Stimulated activated naive B cell treated with anti-CD40 and anti-IgM and Interleukin-4, amounts not matched to agents 10 μg/mL and 1 μg/mL and 100 μg/mL, for 72 hours (primary cell): ENCODE measurements at places on chromosomes 6 and 20.

DNA sequence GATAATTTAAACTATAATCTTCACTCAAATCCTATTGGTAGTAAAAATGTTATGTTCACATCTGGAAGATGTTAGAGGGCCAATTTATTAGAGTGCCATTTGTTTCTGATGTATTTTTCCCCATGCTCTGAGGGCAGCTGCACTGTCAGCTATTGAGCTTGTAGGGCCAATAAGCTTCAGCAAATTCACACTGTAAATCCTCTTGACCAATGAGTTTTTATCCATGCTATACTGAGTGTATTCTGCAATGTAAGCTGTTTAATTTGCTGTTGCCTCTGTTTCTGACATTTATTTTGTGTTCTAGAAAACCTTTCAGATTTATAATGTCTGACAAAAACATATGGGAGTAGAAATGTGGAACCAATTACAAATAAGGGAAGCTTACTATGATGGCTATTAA lies 62.6 kb downstream of the OGFRL1 start:
- no peak for DNase-seq
- no peak overlapping the region for H3K27ac ChIP-seq
- no peaks in the 10 kb centered on the region for H3K27me3 ChIP-seq
- H3K4me1 ChIP-seq, result peaks cover 24% of the 10 kb centered on the region
- no peaks in the 10 kb centered on the region for H3K36me3 ChIP-seq
- no peak overlapping the region for H3K4me3 ChIP-seq

DNA sequence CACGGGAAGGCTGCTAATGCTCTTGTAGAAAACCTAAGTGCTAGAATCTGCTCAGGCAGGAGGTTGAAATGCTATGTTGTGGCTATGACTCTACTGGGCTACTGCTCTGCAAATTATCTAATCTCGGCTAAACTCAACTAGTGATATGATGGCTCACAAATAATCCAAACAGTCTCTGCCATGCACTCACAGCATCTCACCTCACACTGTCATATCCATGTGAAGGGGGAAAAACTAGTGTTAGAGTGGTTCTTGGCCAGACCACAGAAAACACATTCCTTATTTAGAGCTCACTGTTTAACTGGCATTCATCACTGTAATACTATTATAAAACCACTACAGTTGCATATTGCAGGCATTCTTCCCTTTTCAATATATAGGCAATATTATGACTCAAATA lies 81.8 kb upstream of the DST start:
- DNase-seq, result no peak
- peaks cover 3% of the 10 kb centered on the region for H3K27me3 ChIP-seq
- H3K36me3 ChIP-seq, result no peaks in the 10 kb centered on the region
- H3K4me3 ChIP-seq, result no peak overlapping the region
- no peak overlapping the region for H3K27ac ChIP-seq
- H3K4me1 ChIP-seq, result no peaks in the 10 kb centered on the region

GRCh38 chr6:150293423-150294173 lies 75.2 kb upstream of the IYD start:
- H3K27me3 ChIP-seq, result peaks cover 34% of the 10 kb centered on the region
- H3K4me3 ChIP-seq, result no peak overlapping the region
- peaks cover 7% of the 10 kb centered on the region for H3K36me3 ChIP-seq
- no peak for DNase-seq
- H3K27ac ChIP-seq, result no peak overlapping the region
- H3K4me1 ChIP-seq, result peaks cover 4% of the 10 kb centered on the region

- no peaks in the 10 kb centered on the region for H3K36me3 ChIP-seq
- no peak for DNase-seq
- H3K27ac ChIP-seq, result no peak overlapping the region
Observed at GRCh38 chr6:75893776-75894152, 144.7 kb downstream of the MYO6 start.

GRCh38 chr20:59839400-59839799 lies 94.0 kb downstream of the SYCP2 start:
- H3K4me1 ChIP-seq, result peaks cover 4% of the 10 kb centered on the region
- no peak overlapping the region for H3K4me3 ChIP-seq
- no peak for DNase-seq
- H3K27ac ChIP-seq, result no peak overlapping the region

- H3K36me3 ChIP-seq, result no peaks in the 10 kb centered on the region
- DNase-seq, result no peak
- no peaks in the 10 kb centered on the region for H3K27me3 ChIP-seq
- no peak overlapping the region for H3K4me3 ChIP-seq
Observed at GRCh38 chr6:128494440-128494839, 26.0 kb downstream of the PTPRK start.

DNA sequence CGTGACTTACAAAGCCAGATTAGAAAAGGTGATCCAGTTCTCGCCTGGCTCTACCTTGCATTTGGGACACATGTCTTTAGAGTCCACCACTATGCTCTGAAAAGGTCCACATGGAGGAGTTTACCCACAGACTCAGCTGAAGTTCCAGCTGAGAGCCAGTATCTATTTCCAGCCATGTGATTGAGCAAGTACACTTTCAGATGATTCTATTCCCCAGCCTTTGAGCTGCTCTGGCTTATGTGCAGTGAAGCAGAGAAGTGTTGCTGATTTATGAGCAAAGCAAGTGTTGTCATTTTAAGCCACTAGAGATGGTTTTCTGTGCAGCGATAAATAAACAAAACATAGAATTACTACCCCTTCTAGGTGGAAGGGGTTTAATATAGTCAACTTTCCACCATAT lies 520.8 kb upstream of the RNF217 start:
- H3K27me3 ChIP-seq, result no peaks in the 10 kb centered on the region
- H3K4me3 ChIP-seq, result no peak overlapping the region
- DNase-seq, result no peak
- H3K27ac ChIP-seq, result no peak overlapping the region
- no peaks in the 10 kb centered on the region for H3K4me1 ChIP-seq
